Activated T-helper 2 cell treated with anti-CD3 and anti-CD28 coated beads, Interferon-gamma antibody, Interleukin-2, Interleukin-4, amounts not matched to agents 10 μg/mL and 5 μg/mL and 100 μg/mL, durations not matched to agents 14 hours and 24 hours and 36 hours (primary cell): ENCODE measurements at places on chromosomes 5 and 9. TPM values are rescaled to one million over a fixed set of nuclear protein-coding genes. Genes with fewer than 3 reads are reported as not detected.

GRCh38 chr9:33950371-33950770, 98.3 kb downstream of the UBAP2 start:
- H3K4me1 ChIP-seq: no peaks in the 10 kb centered on the region
- DNase-seq: no peak
- H3K27me3 ChIP-seq: no peaks in the 10 kb centered on the region
- H3K27ac ChIP-seq: no peak overlapping the region

DNA sequence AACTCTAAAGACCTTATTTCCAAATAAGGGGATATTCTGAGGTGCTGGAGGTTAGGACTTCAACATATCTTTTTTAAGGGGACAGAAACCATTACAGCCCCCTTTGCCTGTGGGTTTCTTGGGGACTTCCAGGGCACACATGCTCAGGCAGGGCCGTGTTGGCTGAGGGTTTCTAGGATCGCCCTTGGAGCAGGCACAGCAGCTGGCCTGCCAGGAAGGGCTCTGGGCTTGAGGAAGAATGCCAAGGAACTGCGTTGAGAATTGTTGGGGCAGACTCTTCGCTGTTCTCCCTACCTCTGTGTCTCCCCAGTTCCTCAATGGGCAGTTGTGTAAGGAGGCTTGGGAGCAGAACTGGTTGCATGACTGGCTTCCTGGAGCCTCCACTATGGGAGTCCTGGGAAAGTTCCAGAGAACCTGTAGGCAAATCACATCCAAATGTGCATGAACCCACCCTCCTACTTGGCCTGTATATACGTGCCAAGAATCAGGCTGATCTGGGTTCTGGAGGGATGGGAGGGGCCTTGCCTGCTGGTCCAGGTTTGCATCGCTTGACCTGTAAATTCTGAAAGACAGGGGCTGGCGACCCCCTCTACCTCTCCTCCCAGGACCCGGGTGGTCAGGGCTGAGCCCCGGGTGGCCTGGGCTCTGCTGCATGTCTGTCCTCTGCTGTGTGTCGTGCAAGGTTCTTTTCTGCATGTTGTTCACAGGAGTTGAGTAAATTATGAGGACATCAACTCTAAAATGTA, 65.5 kb downstream of the HSPA4 start:
- H3K4me1 ChIP-seq: peaks cover 16% of the 10 kb centered on the region
- no peak overlapping the region for H3K4me3 ChIP-seq
- H3K27me3 ChIP-seq: no peaks in the 10 kb centered on the region

GRCh38 chr9:70492319-70492777, 77.9 kb upstream of the KLF9 start:
- H3K27ac ChIP-seq: no peak overlapping the region
- no peaks in the 10 kb centered on the region for H3K36me3 ChIP-seq
- H3K4me1 ChIP-seq: peaks cover 22% of the 10 kb centered on the region
- DNase-seq: no peak
- H3K27me3 ChIP-seq: no peaks in the 10 kb centered on the region
- H3K4me3 ChIP-seq: no peak overlapping the region

DNA sequence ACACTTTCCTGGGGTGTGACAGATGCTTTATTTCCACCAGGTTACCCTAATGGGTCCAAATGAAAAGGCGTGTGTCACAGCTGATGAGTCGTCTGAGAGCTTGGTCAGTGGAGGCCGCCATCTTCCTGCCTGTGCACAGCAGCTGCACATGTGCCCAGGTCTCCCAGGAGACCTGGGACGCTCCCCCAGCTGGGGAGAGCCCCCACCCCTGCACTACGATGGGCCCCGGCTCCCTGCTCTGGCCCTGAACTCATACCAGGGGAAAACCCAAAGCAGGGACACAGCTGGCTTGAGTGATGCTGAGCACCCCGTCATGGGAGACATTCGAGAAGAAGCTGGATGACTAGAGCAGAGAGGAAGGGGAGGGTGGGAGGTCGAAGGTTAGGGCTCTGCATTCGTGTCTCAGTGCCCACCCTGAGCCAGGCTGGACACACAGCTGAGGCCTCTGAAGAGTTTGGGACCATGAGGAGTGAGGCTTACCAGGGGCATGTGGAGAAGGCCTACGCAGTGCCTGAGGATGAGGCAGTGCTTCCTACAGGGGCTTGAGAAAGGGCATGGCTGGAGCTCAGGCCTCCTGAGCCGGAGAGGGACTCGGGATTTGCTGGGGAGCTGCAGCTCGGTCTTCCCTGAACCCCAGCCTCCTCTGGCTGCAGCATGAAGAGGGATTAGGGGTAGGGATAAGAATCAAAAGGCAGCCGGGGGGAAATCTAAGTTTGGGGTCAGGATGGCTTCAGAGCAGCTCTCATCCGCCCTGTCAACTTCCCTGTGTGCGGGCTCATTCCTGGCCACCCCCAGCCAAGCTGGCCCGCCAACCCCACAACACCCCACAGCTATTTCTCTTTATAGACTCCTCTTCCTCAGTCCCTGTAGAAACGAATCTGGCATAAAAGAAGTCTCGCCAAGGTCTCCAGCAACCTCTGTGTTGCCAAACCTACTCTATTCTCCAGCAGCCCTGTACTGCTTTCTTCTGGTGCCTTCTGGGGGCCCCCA, 42.2 kb upstream of the RNU6ATAC start:
- H3K27ac ChIP-seq: no peak overlapping the region
- DNase-seq: no peak
- H3K4me1 ChIP-seq: no peaks in the 10 kb centered on the region
- no peaks in the 10 kb centered on the region for H3K36me3 ChIP-seq
- H3K4me3 ChIP-seq: no peak overlapping the region

- H3K4me1 ChIP-seq: no peaks in the 10 kb centered on the region
- H3K4me3 ChIP-seq: no peak overlapping the region
- DNase-seq: no peak
- no peaks in the 10 kb centered on the region for H3K27me3 ChIP-seq
These were observed 60.1 kb upstream of the SPATA31D4 start for GRCh38 chr9:81868145-81868544.

DNA sequence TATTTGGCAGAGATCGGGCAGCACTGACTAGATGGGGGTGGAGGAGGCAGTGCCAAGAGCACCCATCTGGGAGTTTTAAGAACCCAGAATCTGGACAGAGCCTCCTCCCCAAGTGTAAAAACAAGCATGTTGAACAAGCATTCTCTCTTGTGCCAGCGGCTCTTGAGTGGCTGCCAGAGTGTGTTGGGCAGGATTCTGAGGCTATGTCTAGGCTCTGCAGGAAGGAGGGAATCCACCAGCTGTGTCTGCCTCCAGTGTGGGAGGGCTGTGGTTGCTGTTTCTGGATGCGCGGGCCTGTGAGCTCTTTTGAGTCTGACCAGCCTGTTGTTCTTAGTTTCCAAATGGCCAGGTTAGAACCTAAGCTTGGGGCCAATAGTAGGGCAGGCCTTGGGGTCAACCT, 39.8 kb downstream of the HMCN2 start:
- DNase-seq: no peak
- H3K36me3 ChIP-seq: no peaks in the 10 kb centered on the region
- no peaks in the 10 kb centered on the region for H3K4me1 ChIP-seq
- H3K27ac ChIP-seq: no peak overlapping the region
- no peak overlapping the region for H3K4me3 ChIP-seq

DNA sequence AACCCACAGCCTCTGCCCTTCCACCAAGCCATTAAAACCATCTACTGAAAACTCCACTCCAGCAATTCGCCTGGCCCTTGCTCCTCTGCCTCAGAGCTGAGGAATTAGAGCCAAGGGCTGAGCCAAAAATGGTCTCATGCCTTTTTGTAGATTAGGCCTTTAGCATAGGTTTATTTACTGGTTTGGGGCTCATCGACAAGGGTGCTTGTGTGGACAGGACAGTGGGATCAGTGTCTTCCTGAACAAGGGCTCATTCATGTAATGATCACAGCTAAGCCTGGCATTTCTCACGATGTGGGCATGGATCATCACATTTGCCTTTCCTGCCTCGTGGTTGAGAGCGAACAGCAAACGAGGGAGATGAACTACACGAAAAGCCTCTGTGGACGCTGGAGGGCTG, 59.2 kb upstream of the PHF24 start:
- peaks cover 44% of the 10 kb centered on the region for H3K27me3 ChIP-seq
- H3K36me3 ChIP-seq: no peaks in the 10 kb centered on the region
- no peak overlapping the region for H3K27ac ChIP-seq
- DNase-seq: no peak

DNA sequence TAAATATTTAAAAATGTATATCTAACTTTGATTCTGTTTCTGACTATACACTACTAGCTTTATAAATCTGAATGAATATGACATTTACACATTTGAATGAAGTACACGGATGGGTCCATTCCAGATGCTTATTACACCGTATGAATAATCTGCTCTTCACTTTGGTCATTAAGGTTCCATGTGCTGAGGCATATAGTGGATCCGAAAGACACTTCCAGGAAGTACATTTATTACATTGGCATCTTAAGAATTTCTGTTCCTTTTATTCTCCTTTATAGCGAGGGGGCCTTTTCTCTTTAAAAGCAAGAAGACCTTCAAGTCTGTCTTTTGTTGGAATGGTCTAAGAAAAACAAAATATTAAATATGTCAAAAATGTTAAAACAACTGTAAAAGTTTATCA, 147.6 kb downstream of the AUH start:
- H3K27ac ChIP-seq: no peak overlapping the region
- peaks cover 32% of the 10 kb centered on the region for H3K4me1 ChIP-seq
- peaks cover 69% of the 10 kb centered on the region for H3K36me3 ChIP-seq
- no peak for DNase-seq
- no peak overlapping the region for H3K4me3 ChIP-seq

DNA sequence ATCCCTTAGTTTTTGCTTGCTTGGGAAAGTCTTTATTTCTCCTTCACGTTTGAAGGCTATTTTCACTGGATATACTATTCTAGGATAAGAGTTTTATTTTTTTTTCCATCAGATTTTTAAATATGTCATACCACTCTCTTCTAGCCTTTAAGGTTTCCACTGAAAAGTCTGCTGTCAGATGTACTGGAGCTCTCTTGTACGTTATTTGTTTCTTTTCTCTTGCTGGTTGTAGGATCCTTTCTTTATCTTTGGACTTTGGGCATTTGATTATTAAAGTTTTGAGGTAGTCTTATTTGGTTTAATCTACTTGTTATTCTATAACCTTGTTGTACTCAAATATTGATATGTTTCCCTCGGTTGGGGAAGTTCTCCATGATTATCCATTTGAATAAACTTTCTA, 848.4 kb upstream of the COX7C start:
- no peak for DNase-seq
- H3K27me3 ChIP-seq: no peaks in the 10 kb centered on the region
- no peak overlapping the region for H3K4me3 ChIP-seq
- H3K36me3 ChIP-seq: no peaks in the 10 kb centered on the region

DNA sequence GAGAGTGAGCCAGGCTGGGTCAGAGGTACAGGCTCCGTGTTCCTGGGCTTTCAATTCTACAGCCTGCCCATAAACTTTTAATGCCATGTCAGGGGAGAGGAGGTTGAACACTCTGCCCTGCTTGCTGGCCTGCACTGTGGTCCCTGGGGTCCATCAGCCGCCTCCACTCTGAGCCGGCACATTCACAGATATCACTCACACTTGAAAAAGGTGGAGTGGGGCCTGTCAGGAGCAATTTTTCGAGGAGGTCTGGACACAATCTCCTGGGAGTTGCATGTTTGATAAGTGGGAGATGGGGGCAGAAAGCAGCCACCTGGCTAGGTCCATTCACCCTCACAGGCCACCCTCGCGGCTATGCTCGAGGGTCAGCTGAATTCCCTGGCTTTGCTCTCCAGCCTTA, 22.9 kb downstream of the S1PR3 start:
- H3K36me3 ChIP-seq: no peaks in the 10 kb centered on the region
- no peak overlapping the region for H3K27ac ChIP-seq
- no peak overlapping the region for H3K4me3 ChIP-seq

GRCh38 chr5:57850109-57850508, 367.5 kb upstream of the ACTBL2 start:
- no peaks in the 10 kb centered on the region for H3K36me3 ChIP-seq
- H3K4me1 ChIP-seq: no peaks in the 10 kb centered on the region
- no peak for DNase-seq
- H3K27me3 ChIP-seq: no peaks in the 10 kb centered on the region

GRCh38 chr9:26754509-26755164, 138.0 kb downstream of the CAAP1 start:
- H3K27me3 ChIP-seq: peaks cover 2% of the 10 kb centered on the region
- no peaks in the 10 kb centered on the region for H3K36me3 ChIP-seq
- H3K4me3 ChIP-seq: no peak overlapping the region
- H3K4me1 ChIP-seq: no peaks in the 10 kb centered on the region
- H3K27ac ChIP-seq: no peak overlapping the region

- no peak overlapping the region for H3K27ac ChIP-seq
- H3K27me3 ChIP-seq: no peaks in the 10 kb centered on the region
- H3K4me1 ChIP-seq: no peaks in the 10 kb centered on the region
These were observed 438.7 kb downstream of the NTRK2 start for GRCh38 chr9:85108229-85108628.

GRCh38 chr5:149672701-149673476, 57.2 kb upstream of the PPARGC1B start:
- no peaks in the 10 kb centered on the region for H3K36me3 ChIP-seq
- no peaks in the 10 kb centered on the region for H3K4me1 ChIP-seq
- DNase-seq: no peak
- H3K27me3 ChIP-seq: peaks cover 2% of the 10 kb centered on the region
- no peak overlapping the region for H3K4me3 ChIP-seq

- no peaks in the 10 kb centered on the region for H3K4me1 ChIP-seq
- H3K27me3 ChIP-seq: peaks cover 8% of the 10 kb centered on the region
These were observed 15.1 kb upstream of the IGFBPL1 start for GRCh38 chr9:38439291-38439915.

Gene TUSC1
- total RNA-seq: 0.48 TPM in 2 replicates

Gene FBXL7
- total RNA-seq: 0.05 TPM in 1 of 2 replicates, not detected in the other

Gene CANX
- total RNA-seq: 603 and 609 TPM in 2 replicates

Gene DMRT3
- not detected in 2 replicates for total RNA-seq

Gene SPATA24
- 4.7 and 4.8 TPM in 2 replicates for total RNA-seq

Gene IFNK
- not detected in 2 replicates for total RNA-seq
